ENCODE measurements at places on chromosomes 11 and 22. TPM values are rescaled to one million over a fixed set of nuclear protein-coding genes. Genes with fewer than 3 reads are reported as not detected.

DNA sequence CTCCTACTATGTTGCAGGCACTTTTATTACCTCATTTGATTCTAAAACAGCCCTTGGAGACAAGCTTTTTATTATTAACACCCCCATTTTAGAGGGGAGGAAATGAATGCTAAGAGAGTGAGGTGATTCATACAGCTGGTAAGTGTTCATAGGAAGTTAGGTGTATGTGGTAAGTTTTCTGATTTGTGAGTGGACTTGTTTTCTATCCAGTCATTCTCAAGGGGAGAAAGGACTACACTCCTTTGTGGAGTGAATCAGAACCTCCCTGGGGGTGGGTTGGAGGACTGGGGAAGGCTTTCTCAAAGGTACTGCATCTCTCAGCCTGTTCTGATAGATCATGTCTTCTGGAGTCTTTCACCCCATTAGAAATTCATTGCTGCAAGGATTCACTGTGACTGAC lies 23.5 kb downstream of the PKNOX2 start:
- no peak for DNase-seq

GRCh38 chr11:62961017-62961570 lies 23.7 kb downstream of the SLC22A6 start:
- DNase-seq = no peak

The SAA4 gene
- total RNA-seq = not detected

- DNase-seq = no peak
Observed at GRCh38 chr22:44970291-44970690, 39.5 kb downstream of the PHF21B start.

The MAPK12 gene
- total RNA-seq = 74.8 TPM

The NLRP10 gene
- 1.7 TPM for total RNA-seq

- no peak for DNase-seq
Observed at GRCh38 chr11:34358258-34358727, 483 bp upstream of the ABTB2 start.

The PNPLA3 gene
- total RNA-seq = 6.2 TPM

The DEUP1 gene
- total RNA-seq = not detected

DNA sequence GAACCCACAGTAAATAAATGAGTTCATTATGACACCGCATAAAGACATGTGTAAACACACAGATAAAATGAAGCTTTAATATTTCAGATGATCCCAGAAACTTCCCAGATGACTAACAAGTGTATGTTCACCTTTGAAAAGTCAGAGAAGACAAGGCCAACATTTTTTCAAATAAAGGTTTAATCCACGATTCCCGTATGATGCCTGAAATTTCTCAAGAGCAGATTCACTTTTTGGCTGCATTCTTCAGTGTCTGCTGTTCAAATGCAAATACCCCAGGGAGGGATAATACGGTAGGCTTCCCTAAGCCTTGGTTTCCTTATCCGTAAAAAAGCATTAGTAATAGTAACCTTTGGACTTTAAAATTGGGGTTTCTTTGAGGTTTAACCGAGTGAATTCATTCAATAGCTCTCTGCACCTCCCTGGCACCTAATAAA lies 62.5 kb downstream of the SYTL2 start:
- no peak for DNase-seq

GRCh38 chr22:29617922-29618629 lies 14.6 kb downstream of the NF2 start:
- no peak for DNase-seq

DNA sequence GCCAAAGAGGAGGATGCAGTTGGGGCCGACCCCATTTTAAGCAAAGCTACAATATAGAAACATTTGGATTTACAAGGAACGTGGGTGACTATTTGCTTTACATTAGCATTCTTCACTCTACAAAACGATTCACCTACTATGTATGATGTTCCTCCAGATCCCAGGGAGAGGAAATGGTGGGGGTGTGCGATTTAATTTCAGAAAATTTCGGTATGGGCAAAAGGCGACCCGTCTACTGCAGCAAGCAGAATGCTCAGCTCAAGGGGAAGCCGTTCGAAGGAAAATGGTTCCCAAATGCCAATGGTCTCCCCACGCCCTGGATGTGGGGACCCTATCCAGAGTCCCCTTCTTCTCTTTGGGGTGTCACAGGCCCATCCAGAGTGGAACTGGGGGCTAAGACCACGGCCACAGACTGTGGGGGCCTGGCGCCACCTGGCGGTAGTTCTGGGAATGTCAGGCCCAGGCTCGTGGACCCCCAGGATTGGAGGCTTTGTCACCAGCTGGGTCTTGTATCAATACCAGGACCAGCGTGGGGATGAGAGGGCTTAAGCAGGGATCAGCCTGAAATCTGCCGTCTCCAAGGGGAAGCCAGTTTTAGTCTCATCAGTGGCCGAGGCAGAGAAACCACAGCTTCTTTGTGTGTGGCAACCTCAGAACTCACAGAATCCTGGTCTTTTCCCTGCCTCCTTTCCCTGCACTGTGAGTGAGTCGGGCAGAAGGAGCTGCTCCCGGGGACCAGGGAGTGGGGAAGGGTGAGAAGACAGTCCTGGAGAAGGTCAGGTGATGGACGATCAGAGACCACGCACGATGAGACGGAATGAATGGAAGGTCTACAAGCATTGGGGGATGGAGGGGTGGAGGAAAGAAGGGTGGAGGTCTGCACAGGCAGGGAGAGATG lies 8.4 kb downstream of the LRRC10B start:
- DNase-seq = no peak

- no peak for DNase-seq
Observed at GRCh38 chr11:45079943-45080719, 66.3 kb upstream of the PRDM11 start.

GRCh38 chr11:44427432-44427831 lies 117.5 kb upstream of the ALX4 start:
- DNase-seq = no peak

DNA sequence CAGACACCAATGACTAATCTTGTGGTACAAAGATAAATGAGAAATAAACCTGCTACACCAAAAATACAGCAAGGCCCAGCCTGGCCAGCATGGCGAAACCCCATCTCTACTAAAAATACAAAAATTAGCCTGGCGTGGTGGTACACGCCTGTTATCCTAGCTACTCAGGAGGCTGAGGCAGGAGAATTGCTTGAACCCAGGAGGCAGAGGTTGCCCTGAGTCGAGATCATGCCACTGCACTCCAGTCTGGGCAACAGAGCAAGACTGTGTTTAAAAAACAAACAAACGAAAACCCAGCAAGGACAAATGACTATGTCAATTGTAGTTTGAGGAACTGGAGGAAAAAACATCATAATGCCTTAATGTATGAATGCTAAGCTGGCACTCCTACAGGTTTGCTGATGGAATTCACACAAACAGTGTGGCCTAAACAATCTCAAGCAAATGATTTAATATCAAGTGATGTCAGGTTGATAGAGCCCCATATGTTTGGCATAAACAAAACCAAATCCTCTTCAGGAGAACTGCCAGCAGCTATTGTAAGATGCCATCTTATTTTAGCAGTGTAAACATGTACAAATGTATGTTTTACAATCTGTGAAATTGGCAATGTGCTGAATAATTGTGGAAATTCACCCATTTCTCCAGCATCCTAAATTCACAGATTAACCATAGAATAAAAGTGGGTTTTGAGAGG lies 20.0 kb downstream of the MMP7 start:
- DNase-seq = no peak

GRCh38 chr22:47919893-47920292 lies 1157.4 kb downstream of the TBC1D22A start:
- no peak for DNase-seq

- DNase-seq = no peak
Observed at GRCh38 chr22:42490243-42490832, 29.3 kb downstream of the RRP7A start.

The OR52N4 gene
- not detected for total RNA-seq

The YPEL1 gene
- total RNA-seq = 8.7 TPM

The FOLH1 gene
- 10.9 TPM for total RNA-seq

Measured in glomerular endothelial cell (primary cell).